Mucosa of gallbladder (tissue), 1 donor: ENCODE measurements at places on chromosomes 5 and 9. TPM values are rescaled to one million over a fixed set of nuclear protein-coding genes. Genes with fewer than 3 reads are reported as not detected.

DNA sequence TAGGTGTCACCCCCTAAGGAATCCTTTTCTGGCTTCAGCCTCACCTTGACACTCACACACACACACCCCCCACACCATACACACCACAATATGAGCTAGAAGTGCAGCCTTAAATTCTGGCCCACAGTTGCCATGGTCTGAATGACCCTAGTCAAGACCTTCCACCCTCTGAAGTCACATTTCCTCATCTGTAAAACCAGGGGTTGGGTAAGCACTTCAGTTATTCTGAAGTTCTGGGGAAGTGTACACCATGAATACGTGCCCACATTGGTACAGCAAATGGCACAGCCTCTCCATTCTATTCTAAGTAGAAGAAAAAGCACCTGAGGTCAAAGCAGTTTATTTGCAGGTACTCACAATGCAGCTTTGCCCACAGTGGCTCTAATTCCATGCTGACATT is 372.8 kb upstream of the KLF4 start:
- DNase-seq: no peak

Gene SCGB3A2
- total RNA-seq: not detected

Gene IL13
- not detected for total RNA-seq

Gene PCDHGA7
- 4.5 TPM for total RNA-seq

DNA sequence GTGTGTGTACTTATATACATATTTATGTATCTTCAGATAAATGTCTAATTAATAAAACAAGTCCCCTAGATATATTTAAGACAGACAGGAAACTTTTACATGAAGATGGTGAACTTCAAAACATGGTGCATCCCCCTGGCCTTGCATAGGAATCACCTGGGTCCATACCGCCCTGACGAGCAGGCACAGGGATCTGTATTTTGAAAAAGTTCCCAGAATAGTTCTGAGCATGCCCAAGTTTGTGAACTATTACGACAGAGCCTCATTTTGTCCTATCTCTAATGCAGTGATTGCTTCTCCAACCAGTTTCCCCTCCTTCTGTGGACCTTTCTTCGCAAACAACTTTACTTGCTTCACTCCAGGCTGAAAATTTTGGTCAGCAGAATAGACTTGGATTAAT is 98.1 kb downstream of the APBA1 start:
- no peak for DNase-seq
